ENCODE measurements at places on chromosomes 7 and 10. TPM values are rescaled to one million over a fixed set of nuclear protein-coding genes. Genes with fewer than 3 reads are reported as not detected.

The PPP1R17 gene
- total RNA-seq, result not detected

GRCh38 chr7:114466917-114467316, 52.3 kb downstream of the FOXP2 start:
- DNase-seq, result no peak

The NCOA4 gene
- total RNA-seq, result 82.1 TPM

The CACNB2 gene
- 1.1 TPM for total RNA-seq

The ADAP1 gene
- total RNA-seq, result 38.7 TPM

- no peak for DNase-seq
Observed at GRCh38 chr10:31321396-31321941, 2.5 kb downstream of the ZEB1 start.

GRCh38 chr10:114395366-114396022, 8.8 kb downstream of the AFAP1L2 start:
- no peak for DNase-seq

- DNase-seq, result no peak
Observed at GRCh38 chr10:113130014-113130641, 180.1 kb downstream of the TCF7L2 start.

DNA sequence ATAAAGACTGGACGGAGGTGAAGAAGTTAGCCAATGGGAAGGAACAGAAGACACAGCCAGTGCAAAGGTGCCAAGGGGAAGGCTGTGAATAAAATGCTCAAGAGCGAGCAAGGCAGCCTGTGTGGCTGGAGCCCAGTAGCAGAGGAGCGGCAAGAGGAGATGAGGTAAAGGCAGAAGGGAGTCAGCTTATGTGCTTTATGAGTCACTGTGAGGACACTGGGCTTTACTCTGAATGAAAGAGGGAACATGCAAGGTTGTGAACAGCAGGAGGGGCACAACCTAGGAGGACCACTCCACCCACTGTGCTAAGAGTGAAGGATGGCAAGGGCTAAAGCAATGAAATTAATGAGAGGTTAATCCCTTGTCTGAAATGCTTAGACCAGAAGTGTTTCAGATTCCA, 129.0 kb upstream of the ODAD2 start:
- DNase-seq, result no peak

DNA sequence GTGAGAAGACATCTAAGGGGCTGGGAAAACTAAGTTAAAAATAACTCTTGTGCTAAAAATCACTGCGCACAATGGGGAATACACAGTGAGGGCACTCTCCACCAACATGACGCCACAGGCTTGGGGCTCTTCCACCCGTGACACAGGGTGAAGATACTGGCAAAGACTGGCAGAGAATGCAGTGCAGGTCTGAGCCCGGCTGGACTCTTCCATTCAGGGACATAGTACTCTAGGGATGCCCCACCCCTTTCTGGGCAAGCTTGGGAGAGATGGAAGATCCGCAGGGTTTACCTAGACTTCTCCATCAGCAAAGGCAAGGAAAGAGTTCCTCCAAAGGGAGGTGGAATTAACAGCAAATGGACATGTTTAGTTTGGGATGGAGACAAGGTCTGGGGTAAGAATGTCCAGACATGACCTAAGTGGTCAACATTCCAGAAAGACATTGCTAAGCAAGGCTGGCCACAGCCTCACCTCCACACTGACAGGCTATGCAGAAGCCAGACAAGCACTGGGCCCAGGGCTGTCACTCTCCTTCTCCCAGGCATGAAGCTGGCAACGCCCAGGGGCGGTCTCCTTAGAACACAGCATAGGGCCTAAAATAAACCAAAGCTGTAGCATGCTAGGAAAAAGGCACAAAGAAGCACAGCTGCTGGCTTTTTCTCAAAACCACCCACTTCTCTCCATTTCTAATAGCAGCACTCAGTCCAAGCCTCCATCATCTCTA, 28.1 kb downstream of the XPNPEP1 start:
- no peak for DNase-seq

DNA sequence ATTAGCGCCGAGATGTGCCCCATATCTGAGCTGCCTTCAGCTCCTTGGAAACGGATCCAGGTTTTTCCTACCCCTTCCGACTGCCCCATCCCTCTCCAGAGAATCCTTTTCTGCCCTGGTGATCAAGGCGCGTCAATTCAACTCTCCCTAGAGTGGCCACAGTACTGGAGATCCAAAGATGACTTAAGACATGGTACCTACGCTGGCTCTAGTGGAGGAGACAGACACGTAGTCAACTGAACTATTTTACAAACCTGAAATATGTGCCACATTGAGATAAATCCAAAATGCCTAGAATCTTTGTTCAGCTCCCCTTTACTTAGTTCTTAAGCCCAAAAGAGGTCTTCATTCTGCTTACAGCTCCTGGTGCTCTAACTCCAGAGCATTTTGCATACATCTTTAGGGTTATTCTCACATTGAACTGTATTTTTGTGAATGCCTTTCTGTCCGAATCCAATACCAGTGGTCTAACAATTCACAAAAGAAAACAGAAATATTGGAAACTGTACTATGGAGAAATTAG, 444 bp upstream of the TNPO3 start:
- DNase-seq, result no peak

Data from GM12878 (cell line).